Activated T-cell treated with anti-CD3 and anti-CD28 coated beads for 1 hour (primary cell): ENCODE measurements at places on chromosomes 7 and 10.

- DNase-seq = no peak
Measured at GRCh38 chr7:155811560-155811894, 736 bp downstream of the SHH start.

DNA sequence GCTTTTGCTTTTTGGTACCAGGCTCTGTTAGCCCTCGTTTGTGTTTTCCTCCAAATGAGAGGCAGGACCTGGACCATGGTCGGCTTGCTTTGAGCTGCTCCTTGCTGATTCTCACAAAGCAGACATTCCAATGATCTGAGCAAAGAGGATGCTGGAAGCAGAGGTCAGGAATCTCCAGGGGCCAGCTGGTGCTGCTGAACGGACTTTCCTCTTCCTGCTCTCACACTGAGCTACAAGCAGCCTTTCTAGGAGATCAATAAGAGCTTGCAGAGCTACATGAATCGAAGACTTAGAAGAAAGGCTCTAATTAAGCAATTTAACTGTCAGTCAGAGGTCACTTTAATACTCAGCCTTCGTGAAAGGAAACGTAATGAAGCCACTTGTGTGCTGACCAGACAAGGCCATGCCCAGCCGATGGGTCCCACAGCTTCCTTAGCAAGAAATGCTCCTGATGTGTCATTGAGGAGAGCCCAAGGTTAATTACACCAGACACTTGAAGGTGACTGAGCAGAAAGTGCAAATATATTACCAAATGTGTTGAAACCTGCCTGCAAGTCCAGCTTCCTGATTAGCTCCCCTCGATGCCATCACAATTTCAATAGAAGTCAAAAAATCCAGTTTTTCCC lies 151.3 kb upstream of the RSU1 start:
- no peak for DNase-seq

- no peak for DNase-seq
Measured at GRCh38 chr10:60479305-60480020, 89.8 kb upstream of the ANK3 start.

GRCh38 chr7:50368366-50368765 lies 63.9 kb downstream of the IKZF1 start:
- DNase-seq = no peak

DNA sequence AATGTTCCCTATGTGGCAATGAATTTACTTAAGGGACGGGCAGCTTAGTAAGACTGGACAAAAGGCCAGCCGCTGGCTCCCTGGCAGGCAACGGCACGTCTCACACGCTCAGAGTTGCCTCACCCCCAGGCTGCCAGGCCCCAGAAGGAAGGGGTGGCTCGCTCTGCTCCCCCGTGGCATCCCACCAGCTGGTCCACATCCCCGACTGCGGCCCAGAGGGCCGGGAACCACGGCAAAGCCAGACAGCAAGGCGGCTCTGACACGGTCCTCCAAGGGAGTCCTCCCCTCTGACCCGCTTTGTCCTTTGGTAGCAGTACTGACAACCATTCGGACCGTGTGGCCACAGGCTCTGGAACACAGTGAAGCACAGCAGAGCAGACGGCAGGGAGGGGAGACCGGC lies 34.1 kb downstream of the NUDT1 start:
- no peak for DNase-seq

- no peak for DNase-seq
Measured at GRCh38 chr7:142496545-142496991, 238.7 kb upstream of the PRSS58 start.

DNA sequence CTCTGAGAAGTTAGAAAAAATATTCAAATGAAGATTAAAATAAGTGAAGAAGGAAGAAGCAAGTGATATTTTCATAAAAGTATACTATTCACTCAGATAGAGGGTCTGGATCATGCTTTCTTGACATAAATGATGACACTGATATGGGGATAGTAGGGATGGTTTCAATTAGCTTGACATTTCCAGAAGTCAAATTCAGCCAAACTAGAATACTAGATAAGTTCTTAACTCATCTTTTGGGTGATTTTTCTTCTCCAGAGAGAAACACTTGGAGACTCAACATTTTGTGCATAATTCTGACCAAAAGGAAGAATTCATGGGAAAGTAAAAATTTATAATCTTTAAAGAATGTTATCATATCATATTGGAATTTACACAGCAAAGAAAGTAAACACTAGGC lies 152.0 kb upstream of the LRGUK start:
- DNase-seq = no peak

GRCh38 chr7:103574576-103574975 lies 128.6 kb upstream of the SLC26A5 start:
- no peak for DNase-seq

DNA sequence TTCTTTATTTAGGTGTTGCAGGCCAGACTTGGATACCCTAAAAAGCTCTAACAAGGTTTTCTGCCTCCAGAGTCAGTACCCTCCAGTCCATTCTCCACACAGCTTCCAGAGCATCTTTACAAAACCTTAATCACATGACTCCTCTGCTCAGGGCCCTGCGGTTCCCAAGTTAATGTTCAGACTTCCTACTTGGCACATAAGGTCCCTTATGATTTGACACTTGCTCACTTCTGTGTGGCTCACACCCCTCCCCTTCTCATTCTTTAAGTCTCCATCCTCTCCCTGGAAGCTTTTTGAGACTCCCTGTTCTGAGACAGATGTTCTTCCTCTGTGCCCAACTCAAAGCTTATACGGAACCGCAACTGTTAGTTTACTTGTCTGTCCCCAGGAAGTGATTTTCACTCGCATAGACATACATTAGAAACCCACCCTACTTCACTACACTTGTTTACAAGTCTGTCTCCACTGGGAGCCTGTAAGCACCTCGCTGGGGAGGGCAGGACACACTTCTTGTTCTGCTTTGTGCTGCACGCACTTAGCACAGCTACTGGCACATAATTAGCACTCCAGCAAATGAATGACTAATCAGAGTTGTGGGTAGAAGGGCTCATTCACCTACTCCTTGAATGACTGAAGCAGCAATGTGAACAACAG lies 154.3 kb upstream of the LAMB4 start:
- DNase-seq = no peak

DNA sequence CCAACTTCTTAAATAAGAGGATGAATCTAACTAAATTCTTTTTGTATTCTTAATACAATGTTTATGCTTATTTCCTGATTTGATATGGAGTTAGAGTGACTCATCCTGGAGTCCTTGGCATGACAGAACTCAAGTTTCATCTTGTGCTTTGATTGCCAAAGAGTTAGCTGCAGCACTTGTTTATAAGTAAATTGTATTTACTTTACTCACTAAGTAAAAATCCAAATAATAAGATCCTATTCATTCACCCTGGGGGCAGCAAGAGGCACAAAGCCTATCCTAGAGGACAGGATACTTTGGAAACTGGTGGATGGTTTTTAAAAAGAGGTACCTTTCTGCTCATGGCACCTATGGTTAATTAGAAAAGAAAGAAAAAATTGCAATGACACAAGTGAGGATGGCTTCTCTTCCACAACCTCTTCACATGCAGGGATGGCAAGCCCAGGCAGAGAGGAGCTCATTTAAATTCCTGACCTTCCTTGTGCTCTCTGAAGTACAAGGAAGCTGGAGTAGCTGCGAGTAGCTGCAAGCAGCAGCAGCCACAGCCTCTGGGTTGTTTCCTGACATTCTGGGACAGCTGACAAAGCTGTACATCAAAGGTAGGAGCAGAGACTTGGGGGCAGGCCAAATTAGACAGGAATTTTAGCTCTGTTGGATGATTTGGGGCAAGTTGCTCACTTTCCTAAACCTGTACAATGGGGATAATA lies 28.5 kb upstream of the CROT start:
- DNase-seq = no peak

DNA sequence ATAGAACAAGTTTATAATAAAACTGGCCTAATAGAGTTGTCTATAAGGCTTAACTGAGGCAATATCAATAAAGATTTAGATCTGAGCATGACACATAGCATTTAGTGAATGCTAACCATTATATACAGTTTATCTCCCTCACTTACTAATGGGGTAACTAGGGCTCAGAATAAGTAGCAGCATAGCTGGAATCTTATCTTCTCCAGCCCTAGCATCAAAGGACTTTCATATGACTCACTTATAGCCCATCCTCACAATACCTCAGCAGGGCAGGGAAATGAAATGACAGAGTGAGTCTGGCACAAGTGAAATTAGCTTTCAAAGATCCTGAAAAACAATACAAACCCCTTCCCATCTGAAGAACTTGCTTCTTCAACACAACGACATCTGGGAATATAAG lies 362.9 kb downstream of the KIF20B start:
- DNase-seq = no peak

DNA sequence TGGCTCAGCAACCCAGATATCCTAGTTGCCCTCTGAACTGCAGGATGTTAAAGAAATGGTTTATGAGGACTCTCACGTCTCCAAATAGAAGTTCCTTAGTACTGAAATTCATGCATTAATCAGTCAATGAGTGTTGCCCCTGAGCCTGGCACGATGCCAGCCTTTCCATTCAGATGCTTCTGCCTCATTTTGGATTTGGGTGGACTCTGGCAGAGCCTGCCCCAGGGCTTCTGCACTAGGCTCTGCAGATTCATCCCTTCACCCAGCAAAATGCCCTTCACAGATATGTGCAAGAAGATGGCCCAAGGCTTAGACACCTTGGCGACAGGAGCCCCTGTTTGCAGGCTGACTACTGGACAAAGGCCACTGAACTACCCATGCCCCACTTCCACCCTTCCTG lies 747.8 kb downstream of the GRID1 start:
- DNase-seq = no peak

DNA sequence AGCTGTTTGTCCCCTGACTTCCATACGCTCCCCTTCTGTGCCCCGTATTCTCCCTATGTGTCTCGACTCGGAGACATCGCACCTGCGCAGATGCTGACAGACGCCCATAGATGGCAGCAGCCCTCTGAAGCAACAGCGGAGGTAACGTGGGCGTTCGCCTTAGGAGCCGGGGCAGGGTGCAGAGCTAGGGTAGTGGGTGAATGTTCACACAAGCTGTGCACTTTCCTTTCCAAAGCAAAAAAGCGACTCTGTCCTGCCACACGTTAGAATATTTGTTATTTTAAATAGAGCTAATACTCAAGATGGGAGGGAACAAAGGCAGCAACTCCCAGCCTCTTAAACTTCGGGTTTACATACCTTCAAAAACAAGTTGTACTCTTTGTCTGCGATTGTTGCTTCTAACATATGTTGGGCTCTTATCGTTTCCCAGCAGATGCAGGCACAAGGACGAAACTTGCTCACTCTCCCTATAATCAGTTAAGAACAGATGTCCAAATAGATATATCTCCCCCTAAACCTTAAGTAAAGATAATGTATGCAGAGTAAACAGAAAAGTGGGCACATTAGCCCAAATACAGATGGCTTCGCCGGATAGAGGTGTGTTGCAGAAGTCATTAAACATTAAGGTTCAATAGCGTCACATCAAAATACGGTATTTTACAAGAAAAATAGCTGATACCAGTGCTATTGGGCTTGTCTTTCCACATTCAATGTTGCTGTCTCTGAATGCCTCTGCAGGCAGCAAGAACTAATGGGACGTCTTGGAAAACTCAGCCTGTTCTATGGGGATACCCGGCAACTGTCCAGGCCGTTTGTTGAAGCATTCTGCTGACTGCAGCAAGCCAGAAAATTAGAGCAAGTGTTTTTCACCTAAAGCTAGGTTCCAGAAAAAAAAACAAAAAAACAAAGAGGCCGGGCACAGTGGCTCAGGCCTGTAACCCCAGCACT lies 340.3 kb upstream of the PRKCQ start:
- DNase-seq = peak; percentile 66

DNA sequence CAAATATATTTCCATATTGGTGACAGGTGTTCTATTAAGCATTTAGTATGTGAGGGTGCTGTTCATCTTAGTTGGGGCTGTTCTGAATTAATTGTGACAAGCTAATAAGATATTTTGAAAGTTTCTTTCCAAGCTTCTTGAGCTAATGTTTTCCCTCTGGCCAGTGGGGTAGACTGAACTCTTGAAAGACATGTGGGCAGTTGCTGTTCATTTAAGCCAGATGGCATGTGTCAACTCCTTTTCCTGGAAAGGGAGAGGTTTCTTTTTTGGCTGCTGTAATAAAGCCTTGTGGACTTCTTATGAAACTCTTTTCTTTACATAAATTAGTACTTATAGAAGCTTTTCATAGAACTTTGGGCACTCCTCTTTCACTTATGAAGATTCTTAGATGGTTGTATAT lies 21.7 kb downstream of the RAB18 start:
- no peak for DNase-seq

DNA sequence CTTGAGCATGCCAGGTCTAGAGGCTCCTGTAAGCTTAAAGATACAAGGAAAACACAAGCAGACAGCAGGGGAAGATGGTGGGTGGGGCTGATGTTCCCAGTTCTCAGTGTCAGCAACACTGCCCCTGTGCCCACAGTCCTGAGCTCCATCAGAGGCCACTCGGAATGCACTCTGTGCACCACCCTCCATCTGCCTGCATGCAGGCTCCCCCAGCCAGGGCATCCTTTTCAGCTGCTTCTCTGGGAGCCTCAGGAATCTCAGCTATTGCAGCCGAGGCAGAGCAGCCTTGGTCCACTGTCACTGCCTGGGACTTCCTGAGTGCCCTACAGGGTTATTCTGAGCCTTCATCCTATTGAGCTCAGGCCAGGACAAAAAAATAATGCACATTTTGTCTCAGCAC lies 22.2 kb downstream of the LBX1 start:
- DNase-seq = no peak

- no peak for DNase-seq
Measured at GRCh38 chr7:38675494-38676106, 44.4 kb upstream of the AMPH start.

- no peak for DNase-seq
Measured at GRCh38 chr7:129865925-129866201, 86.9 kb downstream of the UBE2H start.

- no peak for DNase-seq
Measured at GRCh38 chr7:50068850-50069551, 24.0 kb downstream of the ZPBP start.

GRCh38 chr7:132907380-132907940 lies 174.4 kb downstream of the CHCHD3 start:
- DNase-seq = no peak

GRCh38 chr7:41877118-41877517 lies 174.2 kb upstream of the INHBA start:
- DNase-seq = no peak

GRCh38 chr7:55423277-55423711 lies 58.2 kb downstream of the LANCL2 start:
- no peak for DNase-seq

GRCh38 chr10:52056291-52056690 lies 257.8 kb upstream of the DKK1 start:
- DNase-seq = no peak

DNA sequence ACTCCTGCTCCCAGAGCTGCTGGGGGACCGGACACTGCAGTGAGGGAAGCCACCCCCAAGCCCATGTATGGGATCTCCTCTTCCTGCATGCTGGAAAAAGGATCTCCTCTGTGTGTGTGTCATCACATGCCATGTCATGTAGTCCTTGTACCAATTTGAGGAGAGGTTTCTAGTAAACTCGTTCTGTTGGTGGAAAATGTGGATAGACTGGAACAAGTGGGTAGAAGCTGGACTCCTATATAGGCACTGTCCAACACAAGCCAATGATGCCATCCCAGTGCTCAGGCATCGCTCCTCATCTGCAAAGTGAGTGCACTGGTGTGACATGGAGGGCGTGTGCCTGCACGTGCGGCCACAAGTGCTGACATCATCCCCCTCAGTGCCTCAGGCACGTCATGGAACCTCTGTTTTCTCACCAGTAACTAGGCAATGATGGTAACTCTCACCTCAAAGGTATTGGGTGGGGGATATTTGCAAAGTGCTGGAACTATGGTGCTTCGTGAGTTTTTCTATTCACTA lies 19.3 kb downstream of the MYO1G start:
- DNase-seq = no peak

- DNase-seq = no peak
Measured at GRCh38 chr7:98996150-98996552, 117.8 kb downstream of the TRRAP start.

GRCh38 chr7:77674878-77675277 lies 21.4 kb upstream of the RSBN1L start:
- DNase-seq = no peak
